ENCODE measurements at places on chromosomes 13 and 19.

GRCh38 chr13:26495750-26496149 is 61.7 kb upstream of the WASF3 start:
- DNase-seq = no peak

GRCh38 chr13:112696001-112696868 is 6.4 kb downstream of the ATP11A start:
- DNase-seq = no peak

DNA sequence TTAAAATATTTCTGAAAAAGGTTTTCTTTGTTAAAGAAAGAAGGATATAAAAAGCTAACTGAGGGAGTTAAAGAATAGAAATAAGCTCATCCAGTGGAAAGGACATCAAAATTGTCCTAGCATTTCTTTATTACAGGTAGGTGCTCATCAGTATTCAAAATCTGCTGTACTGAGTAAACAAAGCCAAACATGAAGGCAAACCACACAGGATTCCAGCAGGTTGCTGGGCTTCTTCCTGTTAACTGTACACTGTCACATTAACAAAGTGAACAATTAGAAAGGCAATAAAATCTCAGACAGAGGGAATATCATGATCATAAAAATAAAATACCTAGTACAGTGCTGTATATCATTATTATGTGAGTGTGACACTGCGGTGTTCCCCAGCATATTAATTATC is 1541.0 kb downstream of the SLITRK5 start:
- no peak for DNase-seq

DNA sequence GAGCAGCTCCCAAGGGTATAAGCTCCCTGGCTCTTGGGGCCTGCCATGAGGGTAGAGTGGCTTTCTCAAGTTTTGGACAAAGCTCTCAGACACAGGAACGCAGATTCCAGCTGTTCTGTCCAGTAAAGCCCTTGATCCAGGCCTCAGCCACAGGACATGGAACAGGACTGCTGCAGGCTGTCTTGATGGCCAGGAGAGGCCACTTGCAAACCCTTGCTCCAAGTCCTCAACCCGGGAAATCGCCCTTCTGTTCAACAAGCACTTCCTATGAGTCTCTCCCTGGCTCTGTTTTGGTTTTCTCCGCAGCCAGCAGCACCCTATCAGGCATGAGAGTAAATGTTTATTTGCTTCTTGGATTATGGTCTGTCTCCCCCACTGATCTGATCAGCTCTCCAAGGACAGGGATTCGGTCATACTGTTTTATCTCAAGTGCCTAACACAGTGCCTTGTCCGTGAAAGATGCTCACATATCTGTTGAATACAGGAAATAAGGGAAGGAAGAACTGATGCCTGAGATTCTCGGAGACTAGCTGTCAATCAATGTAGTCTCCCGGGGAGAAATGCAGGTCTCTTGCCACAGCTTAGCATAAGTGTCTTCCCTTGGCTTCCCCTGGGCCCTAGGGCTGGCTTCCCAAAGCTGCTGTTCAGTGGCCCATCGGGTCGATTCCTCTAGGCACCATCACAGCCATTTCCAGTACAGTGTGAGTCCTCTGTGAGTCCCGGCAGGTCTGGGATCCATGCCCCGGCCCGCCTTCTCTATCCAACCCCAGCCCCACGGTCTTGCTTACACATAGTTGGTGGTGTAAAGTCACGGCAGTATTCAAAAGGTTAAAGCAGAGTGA is 90.8 kb downstream of the TSHZ3 start:
- no peak for DNase-seq

- no peak for DNase-seq
Measured at GRCh38 chr19:33201473-33201872, 7.3 kb downstream of the LRP3 start.

GRCh38 chr19:56566904-56567273 is 379 bp upstream of the ZNF470 start:
- DNase-seq = no peak

- DNase-seq = peak; percentile 80
Measured at GRCh38 chr19:37506387-37507166, at the start of gene ZNF793. TSS of gene ZNF793 (plus strand) at chr19:37506939. CDS start at chr19:37523440, 16,501 bp downstream.

GRCh38 chr13:95485045-95485517 is 67.4 kb upstream of the CLDN10 start:
- no peak for DNase-seq

DNA sequence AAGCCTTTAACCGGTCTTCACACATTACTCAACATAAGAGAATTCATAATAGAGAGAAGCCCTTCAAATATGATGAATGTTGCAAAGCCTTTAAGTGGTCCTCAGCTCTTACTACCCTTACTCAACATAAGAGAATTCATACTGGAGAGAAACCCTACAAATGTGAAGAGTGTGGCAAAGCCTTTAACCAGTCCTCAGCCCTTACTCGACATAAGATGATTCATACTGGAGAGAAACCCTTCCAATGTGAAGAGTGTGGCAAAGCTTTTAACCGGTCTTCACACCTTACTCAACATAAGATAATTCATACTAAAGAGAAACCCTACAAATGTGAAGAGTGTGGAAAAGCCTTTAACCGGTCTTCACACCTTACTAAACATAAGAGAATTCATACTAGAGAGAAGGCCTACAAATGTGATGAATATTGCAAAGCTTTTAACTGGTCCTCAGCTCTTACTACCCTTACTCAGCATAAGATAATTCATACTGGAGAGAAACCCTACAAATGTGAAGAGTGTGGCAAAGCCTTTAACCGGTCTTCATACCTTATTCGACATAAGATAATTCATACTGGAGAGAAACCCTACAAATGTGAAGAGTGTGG is 36.4 kb downstream of the ZNF257 start:
- DNase-seq = no peak

DNA sequence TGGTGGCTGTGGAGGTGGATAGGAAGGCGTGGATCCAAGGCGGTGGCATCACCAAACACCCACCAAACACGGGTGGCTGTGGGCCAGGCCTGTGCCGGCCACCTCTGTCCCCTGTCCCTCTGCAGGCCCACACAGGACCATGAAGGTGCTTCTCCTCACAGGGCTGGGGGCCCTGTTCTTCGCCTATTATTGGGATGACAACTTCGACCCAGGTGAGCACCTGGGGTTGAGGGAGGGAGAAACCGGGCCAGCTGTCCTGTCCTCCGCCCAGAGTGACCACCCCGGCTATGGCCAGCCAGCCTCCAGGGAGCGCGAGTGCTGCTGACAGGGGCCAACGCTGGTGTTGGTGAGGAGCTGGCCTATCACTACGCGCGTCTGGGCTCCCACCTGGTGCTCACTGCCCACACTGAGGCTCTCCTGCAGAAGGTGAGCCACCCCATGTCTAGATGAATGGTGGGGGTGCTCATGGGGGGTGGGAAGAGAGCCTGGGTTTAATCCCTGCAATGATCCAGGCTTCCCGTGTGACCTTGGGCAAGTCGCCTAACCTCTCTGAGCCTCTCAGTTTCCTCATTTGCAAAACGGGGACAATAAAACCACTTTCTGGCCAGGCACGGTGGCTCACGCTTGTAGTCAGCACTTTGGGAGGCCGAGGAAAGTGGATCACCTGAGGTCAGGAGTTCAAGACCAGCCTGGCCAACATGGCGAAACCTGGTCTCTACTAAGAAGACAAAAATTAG is 4.0 kb downstream of the HSD11B1L start:
- no peak for DNase-seq

DNA sequence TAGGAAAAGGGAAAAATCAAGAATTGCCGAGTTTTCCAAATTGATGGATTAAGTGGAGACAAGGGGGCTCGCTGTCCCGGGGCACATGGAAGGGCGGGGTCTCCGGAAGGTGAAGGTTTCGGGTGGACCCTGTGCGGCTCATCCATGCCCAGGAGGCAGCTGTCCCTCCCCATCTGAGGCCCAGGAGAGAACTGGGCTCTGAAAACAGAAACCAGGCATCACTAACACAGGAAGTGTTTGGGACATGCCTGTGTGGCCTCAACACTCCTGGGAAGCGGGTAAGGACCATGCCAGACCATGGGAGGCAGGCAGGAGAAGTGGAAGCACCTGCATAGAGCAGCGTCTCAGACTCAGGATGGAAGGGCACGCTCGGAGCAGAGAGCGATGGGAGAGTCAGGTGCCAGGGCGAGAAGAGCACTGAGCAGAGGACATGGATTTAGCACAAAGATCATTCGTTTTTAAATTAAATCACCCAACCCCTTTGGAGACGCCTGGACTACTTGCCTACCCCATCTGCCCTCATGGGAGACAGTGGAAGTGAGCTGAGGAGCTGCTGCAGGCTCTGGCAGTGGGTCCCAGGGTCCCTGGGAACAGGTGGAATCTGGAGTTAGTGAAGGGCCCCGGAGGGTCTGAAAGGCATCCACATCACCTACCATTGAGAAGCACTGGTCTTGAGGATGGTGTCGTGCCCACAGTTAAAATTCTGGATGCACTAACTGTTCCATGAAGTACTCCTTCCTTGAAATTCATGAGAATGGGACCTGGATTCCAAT is 183.2 kb upstream of the SOX1 start:
- no peak for DNase-seq

DNA sequence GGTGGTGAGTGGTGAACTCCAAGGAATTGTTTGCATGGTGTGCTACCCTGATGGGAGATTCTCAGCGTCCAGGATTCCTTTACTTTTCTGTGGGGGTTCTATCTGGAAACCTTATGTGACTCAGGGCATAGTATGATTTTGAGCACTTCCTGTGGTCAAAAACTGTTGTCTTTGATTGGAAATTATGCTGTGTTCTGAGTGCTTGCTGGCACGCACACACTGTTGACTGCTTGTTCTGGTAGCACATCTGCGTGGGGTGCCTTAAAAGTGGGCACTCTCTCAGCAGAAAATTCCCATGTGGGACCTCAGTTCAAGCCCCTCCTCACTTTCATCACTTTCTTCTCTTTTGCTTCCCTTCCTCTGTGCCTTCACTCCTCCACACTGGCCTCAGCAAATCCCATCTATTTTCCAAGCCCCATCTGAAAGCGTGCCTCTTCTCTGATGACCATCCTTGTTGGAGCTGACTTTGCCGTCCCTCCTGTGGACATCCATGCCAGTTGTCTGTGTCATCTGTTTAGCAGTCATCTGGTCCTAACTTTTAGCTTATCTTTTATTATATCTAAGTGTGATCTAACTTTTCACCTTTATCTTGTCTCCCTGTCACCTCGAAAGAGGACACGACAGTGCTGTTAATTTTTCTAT is 56.4 kb upstream of the NPAS1 start:
- DNase-seq = peak; percentile 64

GRCh38 chr13:90445179-90445578 is 902.3 kb upstream of the MIR17HG start:
- no peak for DNase-seq

DNA sequence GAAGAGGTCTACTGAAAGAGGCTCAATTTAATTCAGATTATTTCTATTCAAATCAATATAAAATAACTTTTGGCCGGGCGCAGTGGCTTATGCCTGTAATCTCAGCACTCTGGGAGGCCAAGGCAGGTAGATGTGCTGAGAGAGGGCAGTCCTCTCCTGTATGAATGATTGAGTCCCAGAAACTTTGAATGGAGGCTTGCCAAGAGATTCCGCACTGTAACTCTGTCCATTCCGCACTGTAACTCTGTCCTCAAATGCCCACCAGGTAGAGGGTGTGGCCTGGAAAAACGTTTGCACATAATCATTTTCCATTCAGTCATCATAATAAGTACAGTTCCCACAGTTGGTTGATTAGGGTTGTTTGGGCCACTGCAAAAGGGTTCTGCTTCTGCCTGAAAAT is 274.7 kb upstream of the SOX21 start:
- no peak for DNase-seq

DNA sequence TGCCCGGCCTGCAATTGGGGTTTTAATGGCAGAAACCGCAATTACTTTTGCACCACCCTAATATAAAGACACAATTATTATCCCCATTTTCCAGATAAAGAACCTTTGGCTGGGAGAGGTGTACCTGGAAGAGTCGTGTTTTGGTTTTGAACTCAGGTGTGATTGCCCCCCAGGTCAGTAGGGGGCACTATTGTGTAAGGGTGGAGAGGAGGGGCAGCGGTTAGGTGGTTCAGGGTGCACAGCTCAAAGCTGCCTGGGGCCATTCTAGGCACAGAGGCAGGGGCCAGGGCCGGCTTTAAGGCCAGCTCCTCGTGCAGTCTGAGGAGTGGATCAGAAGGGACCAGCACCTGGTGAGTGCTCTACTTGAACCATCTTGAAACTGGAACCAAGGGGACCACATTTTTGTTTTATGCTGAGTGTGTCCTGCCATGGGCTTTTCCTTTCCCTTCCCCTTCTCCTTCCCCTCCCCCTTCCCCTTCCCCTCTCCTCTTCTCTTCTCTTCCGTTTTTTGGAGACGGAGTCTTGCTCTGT is 5.8 kb upstream of the FCGRT start:
- DNase-seq = peak; percentile 94

DNA sequence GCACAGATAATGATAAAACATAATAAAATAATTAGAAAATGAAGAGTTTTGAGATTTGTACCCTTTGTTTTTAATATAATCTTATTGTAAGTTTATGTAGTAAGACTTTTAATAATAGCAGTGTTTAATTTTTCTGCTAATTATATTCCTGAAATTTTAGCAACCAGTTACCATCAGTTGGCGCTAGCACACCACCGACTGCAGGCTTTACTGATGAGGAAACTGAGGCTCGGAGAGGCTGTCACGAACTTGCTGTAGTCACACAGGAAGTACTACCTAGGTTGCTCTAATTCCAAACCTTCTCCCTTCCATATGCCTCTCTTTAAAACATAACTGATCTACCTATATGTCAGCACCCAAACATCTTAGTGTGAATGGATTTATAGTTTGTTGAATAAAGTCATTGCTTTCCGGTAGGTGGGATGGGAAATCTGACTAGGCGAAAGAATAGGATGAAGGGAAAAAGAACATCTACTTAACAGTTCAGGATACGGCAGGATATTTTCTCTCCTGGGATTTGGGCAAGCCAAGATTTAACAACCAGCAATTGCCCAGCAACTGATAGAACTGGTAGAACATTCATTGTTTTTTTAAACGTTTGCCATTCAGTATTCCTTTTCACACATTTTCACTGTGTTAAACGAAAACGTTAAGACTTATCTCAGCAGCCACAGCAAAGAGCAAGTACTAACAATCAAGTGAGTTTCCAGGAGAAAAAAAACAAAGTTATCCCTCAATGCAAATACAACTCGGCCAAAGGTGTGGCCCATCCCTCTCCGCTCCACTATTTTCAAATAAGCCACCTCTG is 822 bp upstream of the RFXAP start:
- DNase-seq = no peak

DNA sequence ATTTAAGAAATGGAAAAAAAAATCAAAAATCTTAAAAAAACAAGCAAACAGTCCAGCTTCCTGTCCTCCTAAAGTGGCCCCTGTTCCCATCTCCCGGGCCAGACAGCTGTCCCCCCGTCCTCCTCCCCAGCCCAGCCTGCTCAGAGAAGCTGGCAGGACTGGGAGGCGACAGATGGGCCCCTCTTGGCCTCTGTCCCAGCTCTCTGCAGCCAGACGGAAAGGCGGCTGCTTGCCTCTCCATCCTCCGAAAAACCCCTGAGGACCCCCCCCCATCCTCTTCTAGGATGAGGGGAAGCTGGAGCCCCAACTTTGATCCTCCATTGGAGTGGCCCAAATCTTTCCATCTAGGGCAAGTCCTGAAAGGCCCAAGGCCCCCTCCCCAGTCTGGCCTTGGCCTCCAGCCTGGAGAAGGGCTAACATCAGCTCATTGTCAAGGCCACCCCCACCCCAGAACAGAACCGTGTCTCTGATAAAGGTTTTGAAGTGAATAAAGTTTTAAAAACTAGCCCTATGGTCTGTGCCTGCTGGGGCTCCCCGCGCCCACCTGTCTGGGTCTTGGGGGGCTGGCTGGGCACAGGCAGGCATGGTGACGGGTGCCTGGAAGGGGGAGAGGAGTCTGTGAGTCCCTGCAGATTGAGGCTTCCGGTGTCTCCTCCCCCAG is 3.8 kb downstream of the GADD45GIP1 start:
- DNase-seq = no peak

Data from activated CD4-positive, alpha-beta T cell treated with anti-CD3 and anti-CD28 coated beads, Interleukin-2, amount 10 ng/mL, durations not matched to agents 24 days and 14 days (primary cell).